ENCODE measurements at places on chromosomes 3 and 15.

DNA sequence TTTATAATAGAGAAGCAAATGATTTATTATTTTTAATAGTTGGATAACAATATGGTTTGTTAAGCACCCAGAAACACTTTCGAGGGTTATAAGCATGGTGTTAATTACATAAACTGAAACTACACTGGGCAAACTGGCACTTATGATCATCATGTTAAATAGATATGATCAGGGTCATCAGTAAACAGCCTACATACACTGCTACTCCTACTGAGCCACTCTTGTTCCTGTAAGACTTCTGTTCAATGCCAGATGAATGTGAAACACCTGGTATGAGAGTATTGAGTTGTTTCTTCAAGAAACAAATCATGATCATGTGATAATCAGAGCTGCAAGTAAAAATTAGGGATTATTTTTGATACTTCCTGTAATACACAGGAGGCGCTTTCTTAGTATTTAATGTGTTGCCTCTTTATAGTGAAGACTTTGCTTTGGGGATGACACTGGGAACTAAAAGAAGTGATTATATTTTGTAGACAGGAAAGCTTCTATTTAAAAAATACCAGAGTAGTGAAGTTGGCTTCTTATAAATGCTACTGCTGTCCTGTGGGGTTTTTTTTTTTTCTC, 32.3 kb upstream of the UTS2B start:
- DNase-seq, result no peak

- DNase-seq, result peak; percentile 2
These were observed 46.4 kb downstream of the MOBP start for GRCh38 chr3:39513791-39514369.

- no peak for DNase-seq
These were observed 197.8 kb upstream of the RBMS3 start for GRCh38 chr3:29083081-29083480.

GRCh38 chr15:83658430-83659416, 4.8 kb downstream of the ADAMTSL3 start:
- no peak for DNase-seq

- DNase-seq, result no peak
These were observed 1.7 kb downstream of the CHDH start for GRCh38 chr3:53844262-53845102.

GRCh38 chr3:173410849-173411248, 13.3 kb downstream of the NLGN1 start:
- DNase-seq, result no peak

GRCh38 chr3:71254281-71255057, 329.1 kb downstream of the FOXP1 start:
- no peak for DNase-seq

DNA sequence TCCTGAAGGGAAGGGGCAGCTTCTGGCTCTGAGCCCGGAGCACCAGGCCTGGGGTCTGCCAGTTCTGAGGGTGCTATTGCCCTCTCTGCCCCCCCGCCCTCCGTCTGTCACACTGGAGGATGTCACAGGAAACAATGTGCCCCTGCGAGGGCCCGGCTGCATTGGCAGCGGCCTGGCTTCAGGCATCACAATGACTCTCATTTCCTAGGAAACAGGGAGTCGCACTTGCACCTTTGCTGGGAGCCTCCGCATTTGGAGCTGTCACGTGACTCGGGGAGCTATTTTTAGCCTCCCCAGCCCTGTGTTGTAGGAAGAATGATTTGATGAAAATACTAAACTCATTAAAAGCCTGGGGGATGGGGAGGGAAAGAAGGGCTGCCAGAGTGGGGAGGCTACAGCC, 518.9 kb downstream of the SHQ1 start:
- DNase-seq, result peak; percentile 37

- DNase-seq, result no peak
These were observed 53.5 kb upstream of the KPNA4 start for GRCh38 chr3:160618878-160619277.

GRCh38 chr3:119222391-119222790, 18.3 kb downstream of the B4GALT4 start:
- DNase-seq, result no peak

GRCh38 chr3:143442814-143443447, 323.4 kb downstream of the CHST2 start:
- DNase-seq, result no peak

DNA sequence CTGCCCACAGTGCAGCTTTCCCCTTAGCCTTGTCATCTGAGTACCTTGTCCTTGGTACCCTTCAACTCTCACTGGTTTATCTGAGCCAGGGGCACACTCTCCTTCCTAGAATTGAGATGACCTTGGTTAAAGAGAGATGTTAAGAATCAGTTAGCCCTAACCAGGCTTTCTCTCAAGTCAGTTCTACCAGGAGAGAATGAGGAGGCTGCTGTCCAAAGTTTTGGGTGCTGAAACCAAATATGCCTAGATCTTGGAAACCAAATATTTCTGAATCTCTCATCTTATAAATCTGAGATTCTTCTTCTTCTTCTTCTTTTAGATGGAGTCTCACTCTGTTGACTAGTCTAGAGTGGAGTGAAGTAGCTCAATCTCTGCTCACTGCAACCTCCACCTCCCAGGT, 12.0 kb upstream of the CTXND1 start:
- DNase-seq, result no peak

DNA sequence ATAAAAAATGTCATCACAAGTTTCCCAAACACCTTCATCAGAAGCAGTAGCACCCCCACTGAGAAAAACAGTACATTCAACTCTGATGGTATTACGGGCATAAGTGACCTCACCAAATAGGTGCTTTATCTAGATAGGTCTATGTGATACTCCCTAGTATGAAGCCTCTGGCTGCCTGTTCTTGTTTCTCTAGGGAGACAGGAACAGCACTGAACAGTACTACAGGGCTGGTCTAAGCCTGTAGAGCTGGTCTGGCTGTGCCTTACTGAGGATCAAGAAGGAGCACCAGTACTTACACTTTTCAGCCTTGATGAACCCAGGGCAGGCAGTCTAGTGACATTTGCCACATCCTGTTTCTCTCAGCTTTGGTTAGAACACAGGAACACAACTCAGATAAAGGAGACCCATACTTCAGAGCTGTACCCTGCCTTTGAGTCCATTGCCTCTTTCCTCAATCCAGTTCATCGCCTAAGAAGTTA, 35.9 kb downstream of the OXNAD1 start:
- no peak for DNase-seq

- no peak for DNase-seq
These were observed 74.1 kb upstream of the CHRM5 start for GRCh38 chr15:33894193-33894592.

GRCh38 chr15:73078722-73079121, 26.5 kb downstream of the NEO1 start:
- no peak for DNase-seq

DNA sequence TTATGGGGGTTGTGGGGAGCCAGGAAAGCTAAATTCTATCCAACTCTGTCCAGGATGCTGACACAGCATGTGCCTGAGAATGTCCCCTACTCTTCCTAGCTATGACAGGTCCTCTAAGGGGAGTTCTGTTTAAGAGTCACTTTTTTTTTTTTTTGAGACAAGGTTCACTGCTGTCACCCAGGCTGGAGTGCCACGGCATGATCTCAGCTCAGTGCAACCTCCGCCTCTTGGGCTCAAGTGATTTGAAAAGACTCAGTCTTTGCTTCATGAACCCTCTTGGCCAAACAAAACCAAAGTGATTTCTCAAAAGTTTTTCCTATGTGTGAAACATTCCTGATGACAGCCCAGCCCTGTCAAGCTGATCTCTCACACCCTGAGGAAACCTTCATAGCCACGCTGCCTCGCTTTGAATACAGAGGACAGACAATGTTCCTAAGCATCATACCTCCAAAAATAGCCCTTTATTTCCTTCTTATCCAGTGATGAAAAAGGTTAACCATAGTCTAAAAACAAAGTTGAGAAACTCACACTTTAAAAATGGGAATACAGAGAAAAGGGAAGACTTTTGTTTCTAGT, 105.5 kb upstream of the PROK2 start:
- DNase-seq, result no peak

DNA sequence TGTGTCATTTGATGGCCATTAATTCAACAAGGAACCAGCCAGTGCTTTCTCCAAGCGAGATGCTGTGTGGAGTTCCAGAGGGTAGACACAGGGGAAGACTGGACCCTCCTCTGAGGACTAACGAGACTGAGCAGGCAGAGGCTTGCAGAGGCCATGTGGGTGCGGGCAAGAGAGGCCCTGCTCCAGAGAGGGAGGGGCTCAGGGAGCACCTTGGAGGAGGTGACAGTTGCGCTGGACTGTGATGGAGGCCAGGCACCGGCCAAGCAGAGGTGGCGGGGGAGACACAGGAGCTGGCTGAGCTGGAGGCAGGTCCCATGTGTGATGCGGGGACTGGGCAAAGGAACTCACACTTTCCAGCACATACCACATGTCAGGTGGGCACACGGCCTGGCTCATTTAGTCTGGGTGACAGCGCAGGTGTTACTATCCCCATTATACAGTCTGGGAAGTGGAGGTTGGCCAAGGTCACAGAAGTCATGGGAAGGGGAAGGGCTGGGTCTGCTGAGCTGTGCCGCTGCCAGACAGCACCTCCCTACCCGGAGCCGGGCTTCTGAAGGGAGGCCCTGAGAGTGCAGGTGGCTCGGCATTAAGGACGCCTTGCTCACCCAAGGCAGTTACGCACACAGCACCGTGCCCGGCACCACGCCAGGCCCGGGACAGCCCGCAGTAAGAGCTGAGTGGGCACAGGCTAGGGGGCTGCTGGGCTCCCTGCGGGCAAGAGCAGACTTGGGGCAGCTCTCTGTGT, 3.7 kb downstream of the MELTF start:
- DNase-seq, result no peak

- DNase-seq, result peak; percentile 66
These were observed 54.5 kb upstream of the XRN1 start for GRCh38 chr3:142502187-142502985.

GRCh38 chr3:142904639-142905436, 16.0 kb upstream of the PCOLCE2 start:
- DNase-seq, result peak; percentile 23

DNA sequence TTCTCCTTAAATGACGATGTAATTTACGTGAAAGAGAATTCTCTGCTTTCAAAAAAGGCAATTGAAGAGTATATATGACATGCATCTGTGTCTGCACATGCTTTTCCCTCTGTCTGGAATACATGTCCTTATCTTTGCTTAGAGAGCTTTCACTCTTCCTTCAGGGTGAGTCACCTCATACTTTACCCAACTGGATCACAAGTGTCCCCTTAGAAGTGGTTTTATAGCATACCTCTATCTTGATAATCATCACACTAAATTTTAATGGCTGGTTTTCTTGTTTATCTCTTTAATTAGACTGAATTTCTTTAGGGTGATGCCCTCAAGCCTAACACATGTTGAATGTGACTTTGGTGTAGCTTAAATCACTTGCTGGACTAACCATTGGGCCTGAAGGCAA, 178.9 kb downstream of the SV2B start:
- no peak for DNase-seq

DNA sequence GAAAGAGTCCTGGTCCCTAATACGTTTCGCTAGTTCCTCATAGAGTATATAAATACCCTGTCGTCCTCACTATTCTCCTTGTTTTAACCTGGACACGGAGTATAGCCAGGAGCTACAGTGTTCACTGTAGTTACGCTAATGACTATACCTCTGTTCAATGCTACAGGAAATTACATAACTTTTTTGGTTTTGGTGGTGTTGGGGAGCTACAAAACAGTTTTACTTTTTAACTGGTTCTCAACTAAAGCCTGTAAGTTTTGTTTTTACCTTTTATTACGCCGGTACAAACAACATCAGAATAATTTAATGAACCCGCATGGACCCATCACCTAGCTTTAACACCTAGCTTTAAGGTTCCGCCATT, 1.5 kb downstream of the LMLN start:
- no peak for DNase-seq

GRCh38 chr3:98809557-98809956, 46.4 kb downstream of the ST3GAL6 start:
- no peak for DNase-seq

DNA sequence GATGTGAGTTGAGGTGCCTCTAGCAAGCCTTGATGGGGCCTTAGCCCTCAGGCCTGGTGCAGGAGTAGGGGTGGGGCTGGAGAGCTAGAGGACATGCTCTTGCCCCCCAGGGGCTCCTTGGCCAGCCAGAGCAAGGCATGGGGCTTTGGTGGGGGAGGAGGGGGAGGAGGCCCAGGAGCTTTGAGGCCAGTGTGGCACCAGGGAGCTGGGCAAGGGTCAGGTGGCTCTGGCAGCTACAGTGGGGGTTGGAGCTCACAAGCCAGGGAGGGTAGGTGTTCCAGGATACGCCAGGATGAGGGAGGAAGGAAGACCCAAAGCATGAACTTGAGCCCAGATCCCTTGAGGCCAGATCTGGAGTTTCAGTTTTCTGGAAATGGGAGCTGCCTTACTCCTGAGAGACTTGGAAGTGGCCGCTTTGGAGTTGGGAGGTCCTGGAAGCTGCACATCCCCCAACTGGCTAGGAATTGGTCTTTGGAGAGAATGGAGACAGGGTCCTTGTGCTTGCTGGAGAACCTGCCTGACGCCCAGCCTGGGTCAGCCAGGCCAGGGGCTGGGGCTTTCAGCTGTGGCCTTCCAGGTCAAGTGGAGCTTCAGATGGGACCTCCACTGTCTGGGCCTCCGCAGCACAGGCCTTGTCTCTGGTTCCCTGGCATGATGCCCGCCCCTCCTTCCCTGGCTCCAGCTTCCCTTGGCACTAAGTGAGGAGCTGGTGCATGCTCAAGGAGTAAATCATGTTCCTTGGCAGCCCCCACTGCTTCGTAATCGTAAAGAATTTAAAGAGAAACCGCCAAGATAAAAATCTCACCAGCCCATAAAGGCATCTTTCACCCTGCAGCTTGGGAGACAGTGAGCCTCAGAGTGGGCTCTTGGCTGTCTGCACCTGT, 8.7 kb downstream of the SEMA3F start:
- no peak for DNase-seq

DNA sequence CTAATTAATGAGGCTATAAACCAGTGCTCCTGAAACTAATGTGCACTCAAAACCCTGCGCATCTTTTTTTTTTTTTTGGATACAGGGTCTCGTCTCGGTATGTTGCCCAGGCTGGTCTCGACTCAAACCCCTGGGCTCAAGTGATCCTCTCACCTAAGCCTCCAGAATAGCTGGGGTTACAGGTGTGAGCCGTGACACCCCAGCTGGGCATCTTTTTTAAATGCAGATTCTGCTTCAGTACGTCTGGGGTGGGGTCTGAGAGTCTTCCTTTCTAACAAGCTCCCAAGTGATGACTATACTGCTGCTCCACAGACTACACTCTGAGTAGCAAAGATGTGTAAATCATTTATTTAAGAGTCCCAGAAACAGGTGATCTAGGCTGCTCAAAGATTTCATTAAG, 73.0 kb downstream of the BFSP2 start:
- peak; percentile 30 for DNase-seq

- DNase-seq, result no peak
These were observed 36.1 kb downstream of the FBXL2 start for GRCh38 chr3:33313331-33313730.

GRCh38 chr3:150887031-150887430, 18.2 kb downstream of the MINDY4B start:
- DNase-seq, result no peak

- DNase-seq, result no peak
These were observed 109.0 kb downstream of the ADAMTS9 start for GRCh38 chr3:64578797-64579196.

- peak; percentile 33 for DNase-seq
These were observed 50.6 kb upstream of the SLC6A1 start for GRCh38 chr3:10941972-10942371.
